ENCODE measurements at places on chromosomes 1 and 21. TPM values are rescaled to one million over a fixed set of nuclear protein-coding genes. Genes with fewer than 3 reads are reported as not detected.

Gene RC3H1
- total RNA-seq = 56.8 TPM

Gene SUSD4
- 0.66 TPM for total RNA-seq

Gene HPCA
- not detected for total RNA-seq

Gene DAB1
- total RNA-seq = 0.42 TPM

Gene CLCA1
- not detected for total RNA-seq

DNA sequence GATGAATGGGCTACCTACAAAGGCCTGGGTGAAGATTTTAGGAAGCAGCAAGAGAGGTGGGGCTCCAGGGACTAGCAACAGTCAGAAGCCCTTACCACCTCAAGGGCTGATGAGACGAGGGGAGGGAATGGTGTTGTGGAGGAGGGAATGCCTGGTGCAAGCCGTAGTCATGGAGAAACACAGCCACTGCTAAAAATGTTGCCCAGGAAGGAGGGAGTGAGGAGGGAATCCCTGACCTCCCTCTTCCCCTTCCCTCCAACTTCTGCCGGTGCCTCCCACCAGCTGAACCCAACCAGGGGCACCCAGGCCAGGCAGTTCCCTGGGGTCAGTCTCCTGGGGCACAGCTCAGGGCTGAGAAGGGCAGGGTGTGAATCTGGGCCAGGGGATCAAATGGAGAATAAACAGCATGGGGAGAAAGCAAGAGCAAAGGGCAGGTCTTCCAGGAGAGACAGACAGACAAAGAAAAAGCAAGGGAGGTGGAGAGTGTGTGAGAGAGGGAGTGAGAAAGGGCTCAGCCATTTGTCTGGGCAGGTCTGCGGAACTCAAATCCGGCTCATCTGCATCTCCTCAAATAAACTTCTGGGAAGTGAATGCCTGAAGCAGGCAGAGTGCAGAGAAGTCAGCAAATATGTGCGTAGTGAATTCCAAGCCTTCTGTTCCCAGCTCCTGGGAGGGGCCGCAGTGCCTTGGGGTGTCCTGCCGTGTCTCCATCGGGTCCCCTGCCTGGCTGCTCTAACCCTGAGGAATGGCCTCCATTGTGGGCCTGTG, 27.1 kb upstream of the POU3F1 start:
- no peaks in the 10 kb centered on the region for H3K4me1 ChIP-seq
- H3K36me3 ChIP-seq = no peaks in the 10 kb centered on the region
- H3K27ac ChIP-seq = no peak overlapping the region
- peaks cover 20% of the 10 kb centered on the region for H3K27me3 ChIP-seq
- no peak overlapping the region for H3K4me3 ChIP-seq

DNA sequence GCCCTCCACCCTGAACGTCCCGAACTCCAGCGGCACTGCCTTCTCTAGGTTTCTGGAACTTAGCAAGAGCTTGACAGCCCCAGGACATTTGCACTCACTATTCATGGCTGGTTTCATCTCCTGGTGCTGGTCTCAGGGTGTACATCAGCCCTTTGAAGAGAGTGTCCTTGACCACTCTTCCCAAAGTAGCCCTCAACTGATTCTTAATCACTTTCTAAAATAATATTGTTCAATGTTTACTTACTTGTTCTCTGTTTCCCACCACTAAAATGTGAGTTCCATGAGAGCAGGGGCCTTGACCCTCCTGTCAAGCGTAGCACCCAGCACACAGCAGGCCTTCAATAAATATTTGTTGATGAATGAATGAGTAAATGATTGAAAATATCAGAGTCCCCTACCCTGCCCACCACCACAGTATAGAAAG, 262.5 kb downstream of the RHOU start:
- no peaks in the 10 kb centered on the region for H3K27me3 ChIP-seq
- no peak for DNase-seq
- H3K4me3 ChIP-seq = no peak overlapping the region
- H3K4me1 ChIP-seq = peaks cover 7% of the 10 kb centered on the region
- H3K27ac ChIP-seq = no peak overlapping the region
- H3K36me3 ChIP-seq = no peaks in the 10 kb centered on the region

- no peaks in the 10 kb centered on the region for H3K36me3 ChIP-seq
- peaks cover 20% of the 10 kb centered on the region for H3K27me3 ChIP-seq
- H3K4me3 ChIP-seq = no peak overlapping the region
- no peak for DNase-seq
- peaks cover 3% of the 10 kb centered on the region for H3K4me1 ChIP-seq
These were observed 35.5 kb upstream of the ZC3H12A start for GRCh38 chr1:37438869-37439343.

GRCh38 chr1:229271448-229272159, 693 bp downstream of the RAB4A start:
- peaks cover 1% of the 10 kb centered on the region for H3K36me3 ChIP-seq
- peak overlapping the region; percentile 93 for H3K27ac ChIP-seq
- H3K27me3 ChIP-seq = no peaks in the 10 kb centered on the region
- peaks cover 39% of the 10 kb centered on the region for H3K4me1 ChIP-seq

DNA sequence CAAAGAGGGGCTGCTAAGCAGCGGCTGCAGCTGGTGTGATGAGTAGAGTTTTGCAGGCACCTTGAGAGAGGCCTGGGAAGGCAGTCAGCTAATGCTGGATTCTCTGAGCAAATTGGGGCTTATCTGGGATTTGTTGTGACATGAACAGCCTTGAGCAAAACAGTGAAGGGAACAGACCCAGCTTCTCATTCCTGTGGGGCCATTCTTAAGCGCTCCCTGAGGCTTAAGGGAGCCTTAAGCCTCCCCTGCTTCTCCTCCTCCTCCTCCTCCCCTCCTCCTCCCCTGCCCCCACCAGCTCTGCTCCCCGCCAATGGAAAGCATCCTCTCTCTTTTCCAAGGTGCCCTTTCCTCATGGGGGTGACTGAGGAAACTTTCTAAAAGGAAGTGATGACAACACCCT, 21.3 kb downstream of the HMGCS2 start:
- peaks cover 6% of the 10 kb centered on the region for H3K4me1 ChIP-seq
- no peak overlapping the region for H3K4me3 ChIP-seq
- no peaks in the 10 kb centered on the region for H3K36me3 ChIP-seq
- peak overlapping the region; percentile 43 for H3K27ac ChIP-seq

- no peak for DNase-seq
- no peaks in the 10 kb centered on the region for H3K36me3 ChIP-seq
- H3K27ac ChIP-seq = no peak overlapping the region
- H3K27me3 ChIP-seq = no peaks in the 10 kb centered on the region
- no peak overlapping the region for H3K4me3 ChIP-seq
These were observed 150.1 kb downstream of the CDC7 start for GRCh38 chr1:91650764-91651163.

DNA sequence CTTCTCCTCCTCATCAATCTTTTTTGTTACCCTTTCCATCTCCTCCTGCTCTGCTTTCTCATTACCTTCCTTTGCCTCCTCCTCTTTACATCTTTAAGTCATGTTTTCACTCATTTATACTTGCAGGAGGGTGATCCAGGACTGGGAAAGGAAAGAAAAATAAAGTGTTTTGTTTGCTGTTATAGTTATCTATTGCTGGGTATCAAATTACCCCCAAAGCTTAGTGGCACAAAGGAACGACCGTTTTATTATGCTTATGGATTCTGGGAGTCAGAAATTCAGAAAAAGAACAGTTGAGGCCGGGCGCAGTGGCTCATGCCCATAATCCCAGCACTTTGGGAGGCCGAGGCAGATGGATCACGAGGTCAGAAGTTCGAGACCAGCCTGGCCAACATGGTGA, 12.5 kb upstream of the AGO4 start:
- no peaks in the 10 kb centered on the region for H3K4me1 ChIP-seq
- no peaks in the 10 kb centered on the region for H3K36me3 ChIP-seq
- no peak overlapping the region for H3K27ac ChIP-seq
- DNase-seq = no peak

DNA sequence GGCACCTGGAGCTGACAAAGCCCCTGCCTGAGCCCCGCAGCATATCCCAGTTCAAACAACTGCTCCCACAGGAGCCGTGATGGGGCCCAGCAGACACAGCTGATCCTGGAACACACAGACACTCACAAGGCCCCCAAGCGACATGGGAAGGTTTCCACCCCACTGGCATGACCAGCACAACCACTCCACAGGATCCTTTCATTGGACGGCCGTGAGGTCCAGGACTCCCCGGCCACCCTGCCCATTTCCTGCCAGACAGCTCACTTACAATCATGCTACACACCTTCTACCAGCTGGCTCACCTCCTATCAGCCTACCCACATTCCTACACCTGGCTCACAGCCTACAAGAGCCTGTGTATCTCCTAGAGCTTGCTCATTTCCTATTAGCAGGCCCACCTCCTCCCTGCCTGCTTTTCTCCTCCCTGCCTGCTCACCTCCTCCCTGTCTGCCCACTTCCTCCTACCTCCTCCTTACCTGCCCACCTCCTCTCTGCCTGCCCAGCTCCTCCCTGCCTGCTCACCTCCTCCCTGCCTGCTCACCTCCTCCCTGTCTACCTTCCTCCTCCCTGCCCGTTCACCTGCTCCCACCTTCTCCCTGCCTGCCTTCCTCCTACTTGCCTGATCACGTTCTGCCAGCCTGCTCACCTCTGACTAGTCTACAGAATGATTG, 73.9 kb downstream of the MATN1 start:
- no peak for DNase-seq
- no peaks in the 10 kb centered on the region for H3K36me3 ChIP-seq
- peak overlapping the region; percentile 81 for H3K27ac ChIP-seq
- H3K4me3 ChIP-seq = peak overlapping the region; percentile 6
- H3K27me3 ChIP-seq = peaks cover 15% of the 10 kb centered on the region

GRCh38 chr21:16855164-16855667, 657.6 kb upstream of the CXADR start:
- no peaks in the 10 kb centered on the region for H3K36me3 ChIP-seq
- no peak overlapping the region for H3K27ac ChIP-seq
- H3K4me3 ChIP-seq = no peak overlapping the region

DNA sequence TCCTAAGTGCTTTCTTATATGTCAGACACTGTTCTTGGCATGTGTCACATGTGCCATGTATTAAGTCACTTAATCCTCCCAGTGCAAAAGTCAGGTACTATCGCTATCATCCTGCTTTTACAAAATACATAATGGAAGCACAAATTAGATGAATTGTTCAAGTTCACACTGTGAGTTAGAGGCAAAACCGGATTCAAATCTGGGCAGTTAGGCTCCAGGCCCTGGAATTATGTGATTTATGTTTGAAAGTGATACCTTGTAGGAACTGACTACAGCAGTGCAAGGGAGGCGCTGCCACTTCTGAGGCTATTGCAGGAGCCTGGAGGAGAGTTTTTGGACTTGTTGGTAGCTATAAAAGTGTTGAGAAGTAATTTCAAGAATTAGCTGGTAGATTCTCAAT, 358.3 kb downstream of the HLX start:
- H3K4me3 ChIP-seq = no peak overlapping the region
- no peak for DNase-seq

GRCh38 chr1:228863776-228864175, 128.5 kb downstream of the RHOU start:
- H3K4me1 ChIP-seq = peaks cover 27% of the 10 kb centered on the region
- no peak for DNase-seq
- peak overlapping the region; percentile 69 for H3K27ac ChIP-seq

DNA sequence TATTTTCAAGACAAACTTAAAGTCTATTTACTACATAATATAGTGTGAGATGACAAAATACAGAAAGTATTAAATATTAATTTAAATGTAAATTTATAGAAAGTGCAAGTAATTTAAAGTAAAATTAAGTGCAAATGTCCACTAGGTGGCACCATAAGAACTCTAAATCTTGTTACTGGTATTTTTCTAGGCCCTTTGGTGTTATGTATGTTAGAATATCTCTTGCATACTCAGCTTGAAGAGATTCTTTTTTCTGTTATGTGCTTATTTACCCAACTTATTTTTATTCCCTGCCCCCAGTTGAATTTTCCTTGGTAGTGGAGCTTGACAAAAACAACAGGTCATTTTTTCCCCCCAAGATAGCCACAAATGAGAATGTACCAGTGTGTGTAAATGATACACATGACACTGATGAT, 71.5 kb downstream of the RPS6KC1 start:
- no peak overlapping the region for H3K4me3 ChIP-seq
- DNase-seq = no peak

DNA sequence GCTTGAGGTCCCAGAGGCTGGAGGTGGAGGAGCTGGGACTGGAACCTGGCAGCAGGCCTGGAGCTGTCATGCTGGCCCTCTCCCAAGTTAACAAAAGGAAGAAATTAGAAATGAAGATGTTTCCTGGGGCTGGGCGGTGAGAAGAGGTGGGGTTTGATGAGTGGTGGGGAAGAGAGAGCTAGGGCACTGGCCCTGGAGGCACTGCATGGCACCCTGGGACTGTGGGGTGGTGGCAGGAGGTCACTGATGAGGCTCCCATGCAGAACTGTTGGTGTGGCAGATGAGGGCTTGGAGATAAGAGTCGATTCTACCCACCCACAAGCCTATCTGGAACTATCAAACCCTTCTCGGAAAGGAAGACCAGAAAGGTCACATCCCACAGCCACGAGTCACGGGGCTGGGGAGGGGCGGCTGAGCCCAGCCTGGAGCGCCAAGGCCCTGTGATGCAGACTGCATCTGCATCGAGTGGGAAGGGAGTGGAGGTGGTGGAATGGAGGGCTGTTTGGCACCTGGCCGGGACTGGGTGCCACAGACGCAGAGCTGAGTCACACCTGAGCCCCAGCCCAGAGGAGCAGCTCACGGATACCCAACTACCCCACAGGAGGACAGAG, 29.4 kb downstream of the MRPL37 start:
- H3K27me3 ChIP-seq = no peaks in the 10 kb centered on the region
- H3K36me3 ChIP-seq = peaks cover 40% of the 10 kb centered on the region
- DNase-seq = no peak
- H3K27ac ChIP-seq = peak overlapping the region; percentile 44

DNA sequence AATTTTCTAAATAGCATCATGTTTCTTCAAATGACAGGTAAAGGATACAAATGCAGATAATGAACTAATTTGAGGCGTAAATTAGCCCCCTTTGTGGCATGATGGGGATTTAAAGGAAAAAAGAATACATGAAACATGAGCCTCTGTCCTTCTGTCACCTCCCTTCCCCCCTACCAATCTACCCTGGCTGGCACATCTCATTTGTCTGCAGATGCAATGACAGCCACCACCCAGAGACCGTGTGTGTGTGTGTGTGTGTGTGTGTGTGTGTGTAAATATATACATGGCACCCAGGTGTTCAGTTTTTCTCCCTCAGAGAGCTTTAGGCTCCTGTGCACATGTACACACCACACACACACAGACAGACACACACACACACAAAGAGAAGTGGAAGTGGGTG, 451.1 kb downstream of the RWDD3 start:
- H3K27me3 ChIP-seq = no peaks in the 10 kb centered on the region
- H3K4me1 ChIP-seq = no peaks in the 10 kb centered on the region
- no peak overlapping the region for H3K27ac ChIP-seq
- DNase-seq = no peak

DNA sequence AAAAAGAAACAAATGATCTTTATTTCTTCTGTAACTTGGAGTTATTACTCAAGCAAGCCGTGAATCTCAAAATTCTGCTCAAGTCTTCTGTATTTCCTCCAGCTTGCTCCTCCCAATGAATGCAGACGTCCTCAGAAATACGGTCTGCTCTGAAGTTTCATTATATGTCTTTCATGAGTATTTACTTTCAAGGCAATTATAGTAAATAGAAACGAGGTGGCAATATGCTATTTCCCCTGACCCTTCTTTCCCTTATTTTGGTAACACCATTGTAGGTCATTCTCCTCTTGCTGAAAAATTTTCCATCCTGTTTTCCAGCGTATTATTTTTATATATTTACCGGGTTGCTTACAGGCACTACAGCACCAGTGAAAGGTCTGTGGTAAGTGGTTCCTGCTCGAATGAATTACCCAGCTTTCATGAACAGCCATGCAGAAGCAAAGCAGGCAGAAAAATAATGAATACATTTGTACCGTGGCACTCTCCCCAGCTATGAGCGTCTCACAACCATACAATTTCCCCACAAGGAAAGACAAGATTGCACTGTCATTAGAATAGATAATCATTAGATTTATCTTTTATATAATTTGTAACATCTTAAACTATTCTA, 350.9 kb upstream of the PKN2 start:
- no peak overlapping the region for H3K4me3 ChIP-seq
- H3K27ac ChIP-seq = no peak overlapping the region
- H3K4me1 ChIP-seq = no peaks in the 10 kb centered on the region

Data from naive thymus-derived CD8-positive, alpha-beta T cell (primary cell).